A549 treated with Hydrocortisone at 1 μM for 4 hours (cell line): ENCODE measurements at places on chromosomes 1 and 21. TPM values are rescaled to one million over a fixed set of nuclear protein-coding genes. Genes with fewer than 3 reads are reported as not detected.

Gene GJB5
- total RNA-seq = 0.08 to 0.26 TPM (median 0.13 TPM) in 4 of 5 replicates, not detected in the other

Gene CYYR1
- not detected in 5 replicates for total RNA-seq

Gene DBT
- total RNA-seq = 3.3 to 4.5 TPM (median 4.2 TPM) in 5 replicates

Gene NTNG1
- not detected in 5 replicates for total RNA-seq

Gene RHD
- total RNA-seq = not detected in 5 replicates

Gene SGIP1
- not detected in 5 replicates for total RNA-seq

Gene NR0B2
- 0.09 to 0.14 TPM in 2 of 5 replicates, not detected in the others for total RNA-seq

Gene FABP3
- total RNA-seq = not detected in 5 replicates

Gene CLIC6
- total RNA-seq = 0.03 to 0.10 TPM (median 0.08 TPM) in 5 replicates

Gene NR1I3
- total RNA-seq = not detected in 5 replicates

Gene FAM72B
- 5.3 to 7.3 TPM (median 6.6 TPM) in 5 replicates for total RNA-seq

Gene GNAT2
- total RNA-seq = 0.09 to 0.10 TPM (median 0.10 TPM) in 3 of 5 replicates, not detected in the others

Gene TMEM240
- 0.24 to 0.70 TPM (median 0.38 TPM) in 4 of 5 replicates, not detected in the other for total RNA-seq

Gene RNF223
- total RNA-seq = 0.14 to 0.47 TPM (median 0.30 TPM) in 5 replicates

Gene CHIA
- not detected in 5 replicates for total RNA-seq

Gene CFHR4
- not detected in 5 replicates for total RNA-seq

Gene SPATA17
- total RNA-seq = 2.2 to 2.8 TPM (median 2.2 TPM) in 5 replicates

Gene CHRNB2
- 0.29 to 0.54 TPM (median 0.43 TPM) in 5 replicates for total RNA-seq

Gene CYP2J2
- 0.10 to 0.16 TPM (median 0.10 TPM) in 3 of 5 replicates, not detected in the others for total RNA-seq

Gene MSH4
- 0.03 to 0.05 TPM in 2 of 5 replicates, not detected in the others for total RNA-seq

Gene TSTD1
- 0.36 to 0.44 TPM (median 0.39 TPM) in 4 of 5 replicates, not detected in the other for total RNA-seq

Gene TMEM61
- 0.56 to 1.1 TPM (median 0.87 TPM) in 5 replicates for total RNA-seq

Gene MAN1C1
- 0.35 to 0.77 TPM (median 0.44 TPM) in 5 replicates for total RNA-seq

Gene COL11A1
- total RNA-seq = 1.1 to 3.0 TPM (median 2.6 TPM) in 5 replicates
